ENCODE measurements at places on chromosomes 12 and 14.
A peak's percentile ranks its signal among the peaks of the same experiment; 100 is the strongest.

- no peak for DNase-seq
Observed at GRCh38 chr14:81480741-81481140, 52.9 kb downstream of the SEL1L start.

GRCh38 chr12:53123578-53124351 is 20.5 kb downstream of the SOAT2 start:
- no peak for DNase-seq

GRCh38 chr12:33192226-33192625 is 247.4 kb downstream of the SYT10 start:
- no peak for DNase-seq

GRCh38 chr14:28831126-28831525 is 64.5 kb downstream of the FOXG1 start:
- no peak for DNase-seq

DNA sequence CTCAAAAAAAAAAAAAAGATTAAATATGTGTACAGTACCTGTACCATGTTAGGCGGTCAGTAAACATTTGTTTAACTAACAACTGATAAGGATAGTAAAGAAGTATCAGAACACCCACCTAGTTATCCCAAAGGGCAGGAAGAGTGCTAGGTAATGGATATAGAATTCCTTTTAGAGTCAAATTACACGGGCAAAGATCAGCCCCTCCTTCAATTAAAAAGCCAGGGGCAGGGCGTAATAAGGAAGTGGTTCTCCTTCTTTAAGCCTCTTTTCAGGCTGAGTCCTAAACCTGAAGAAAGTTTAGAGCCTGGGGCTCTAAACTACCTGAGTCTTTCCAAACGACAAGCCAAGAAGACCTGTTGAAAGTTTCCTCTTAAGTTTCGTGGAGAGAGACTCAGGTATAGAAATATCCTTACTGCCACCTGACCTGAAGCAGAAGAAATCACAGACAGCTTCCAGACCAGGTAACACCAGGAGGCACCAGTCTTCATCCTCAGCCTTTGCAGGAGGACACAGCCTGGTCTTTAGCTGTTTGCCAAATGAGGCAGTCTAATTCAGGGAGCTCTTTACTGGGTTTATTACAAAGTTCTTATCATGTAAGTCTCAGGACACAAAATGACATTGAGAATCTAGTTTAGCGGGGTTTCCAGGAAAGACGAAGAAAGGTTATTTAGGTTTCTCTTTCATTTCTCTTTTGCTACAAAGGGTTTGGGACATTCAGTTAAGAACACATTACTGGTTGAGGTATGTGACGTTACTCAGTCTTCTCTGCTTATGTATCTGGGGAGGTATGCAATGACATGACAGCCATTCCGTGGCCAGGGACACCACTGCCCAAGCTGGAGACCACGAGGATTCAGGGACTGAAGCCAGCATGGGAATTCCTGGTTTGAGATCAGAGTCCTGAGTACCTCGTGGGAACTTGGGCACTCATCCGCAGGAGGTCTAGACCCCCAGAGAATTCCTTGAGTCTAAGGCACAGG is at the start of gene BCL2L14:
Gene BCL2L14, plus strand, starts transcription at position 266 of the 983 bp plus-strand sequence. CDS start 8,367 bp downstream, outside the sequence.
- no peak for DNase-seq

- no peak for DNase-seq
Observed at GRCh38 chr14:53538316-53538881, 385.3 kb upstream of the DDHD1 start.

- DNase-seq, result no peak
Observed at GRCh38 chr14:56202256-56202655, 84.0 kb downstream of the PELI2 start.

- peak; percentile 57 for DNase-seq
Observed at GRCh38 chr14:39469094-39469710, 37.0 kb upstream of the FBXO33 start.

GRCh38 chr12:53696285-53696654 is 20.4 kb upstream of the ATP5MC2 start:
- DNase-seq, result peak; percentile 89

GRCh38 chr12:69585189-69586062 is at the start of gene CCT2:
Gene CCT2, plus strand, starts transcription at chr12:69585459. Its CDS starts 63 bp downstream, at chr12:69585522.
- peak; percentile 98 for DNase-seq

- DNase-seq, result no peak
Observed at GRCh38 chr14:22384974-22385526, 204.0 kb downstream of the DAD1 start.

DNA sequence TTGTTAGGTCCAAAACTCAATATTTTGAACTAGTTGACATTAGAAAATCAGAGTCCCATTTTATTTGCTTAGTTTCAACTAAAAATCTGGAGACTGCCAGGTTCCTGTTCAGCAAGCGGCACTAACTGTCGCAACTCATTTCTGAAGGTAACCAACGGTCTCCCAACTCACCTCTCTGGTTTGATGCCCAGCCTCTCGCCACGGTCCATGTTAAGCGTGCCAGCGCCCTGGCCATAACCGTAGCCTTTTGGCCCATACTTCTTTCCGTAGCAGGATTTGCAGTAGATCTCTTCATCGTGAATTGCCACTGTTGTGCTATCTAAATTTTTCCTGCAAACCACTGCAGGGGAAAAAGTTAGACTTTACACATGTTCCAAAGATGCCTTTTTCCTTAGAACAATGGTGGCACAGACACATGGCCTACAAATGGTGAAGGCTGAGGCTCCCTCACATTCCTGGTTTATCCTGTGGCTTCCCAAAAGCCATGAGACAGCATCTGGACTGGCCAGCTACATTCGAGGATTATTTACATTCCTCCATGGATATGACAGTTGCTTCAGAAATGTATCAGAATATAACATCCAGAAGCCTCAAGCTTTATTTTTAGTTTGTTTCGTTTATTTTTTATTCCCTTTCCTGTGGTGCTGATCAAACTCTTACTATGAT is 15.7 kb downstream of the CSRP2 start:
- no peak for DNase-seq

DNA sequence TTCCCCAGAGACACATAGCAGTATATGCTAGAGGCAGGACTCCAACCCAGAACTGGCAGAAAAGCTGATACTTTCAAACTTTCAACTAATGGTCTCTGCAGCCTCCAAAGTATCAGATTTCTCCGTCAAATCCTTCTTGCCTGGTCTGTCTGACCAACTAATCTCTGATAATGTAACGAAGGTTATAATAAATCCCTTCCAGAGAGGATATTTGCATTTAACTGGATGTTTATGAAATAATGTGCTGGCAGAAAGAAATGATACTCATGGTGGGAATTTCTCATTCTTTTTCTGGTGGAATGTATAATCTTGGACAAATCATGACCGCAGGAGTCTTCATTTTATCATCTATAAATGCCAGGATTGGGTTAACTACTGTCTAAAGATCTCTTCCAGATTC is 860.3 kb downstream of the DIO2 start:
- no peak for DNase-seq

DNA sequence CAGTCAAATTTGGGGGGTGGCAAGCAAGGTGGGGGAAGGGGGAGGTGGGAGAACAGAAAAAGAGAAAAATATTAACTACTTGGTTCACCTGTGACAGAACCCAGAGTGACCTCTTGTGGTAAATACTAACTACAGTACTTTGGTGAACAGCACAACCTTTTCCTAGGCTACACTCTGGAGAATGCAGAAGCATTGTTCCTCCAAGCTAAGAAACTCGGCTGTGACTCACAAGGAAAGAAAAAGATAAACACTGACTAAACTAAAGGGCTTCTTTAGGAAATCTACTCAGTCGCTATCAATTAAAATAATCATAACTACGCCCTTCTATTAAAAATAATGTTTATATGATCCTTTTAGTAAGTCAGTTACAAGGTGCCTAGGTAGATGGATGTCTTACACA is 5.4 kb downstream of the KCNH5 start:
- DNase-seq, result no peak

GRCh38 chr12:75961878-75962277 is 69.7 kb downstream of the PHLDA1 start:
- no peak for DNase-seq

All from ecto neural progenitor cell (in vitro differentiated cells).